ENCODE measurements at places on chromosomes 12 and 14.

- no peak for DNase-seq
Observed at GRCh38 chr12:127284870-127285431, 982.0 kb upstream of the TMEM132C start.

DNA sequence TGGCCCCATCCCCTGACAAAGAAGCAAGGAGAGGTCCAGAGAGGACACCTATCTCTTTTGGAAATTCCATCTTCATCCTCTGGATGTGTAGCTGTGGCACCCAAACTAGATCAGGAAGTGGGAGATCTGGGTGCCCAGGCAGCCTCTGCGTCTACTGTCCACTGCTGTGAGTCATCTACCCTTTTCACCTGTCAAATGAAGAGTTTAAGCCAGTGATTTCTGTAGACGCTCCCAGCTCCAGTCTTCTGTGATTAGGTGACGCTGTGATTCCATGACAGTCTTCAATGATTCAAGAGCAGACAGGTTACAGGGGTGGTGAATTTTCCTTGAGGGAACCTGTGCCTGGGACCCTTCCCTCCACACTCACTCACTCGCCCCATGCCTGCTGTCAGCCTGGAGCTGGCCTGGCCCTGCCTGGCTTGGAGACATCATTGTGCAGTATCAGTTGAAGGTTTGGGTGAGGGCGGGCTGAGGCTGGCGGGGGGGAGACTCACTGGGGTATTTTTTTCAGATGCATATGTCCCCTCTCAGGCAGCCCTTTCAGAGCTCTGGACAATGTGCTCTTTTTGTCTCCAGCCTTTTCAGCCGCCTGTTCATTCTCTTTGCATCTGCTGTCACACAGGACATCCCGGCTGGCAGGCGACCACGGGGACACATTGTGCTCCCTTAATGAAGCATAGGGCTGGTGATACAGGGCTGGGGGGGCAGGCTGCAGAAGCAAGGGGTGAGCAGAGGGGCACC is 56.8 kb upstream of the PARP11 start:
- no peak for DNase-seq

GRCh38 chr14:80427101-80427500 is 215.8 kb upstream of the DIO2 start:
- DNase-seq: no peak

DNA sequence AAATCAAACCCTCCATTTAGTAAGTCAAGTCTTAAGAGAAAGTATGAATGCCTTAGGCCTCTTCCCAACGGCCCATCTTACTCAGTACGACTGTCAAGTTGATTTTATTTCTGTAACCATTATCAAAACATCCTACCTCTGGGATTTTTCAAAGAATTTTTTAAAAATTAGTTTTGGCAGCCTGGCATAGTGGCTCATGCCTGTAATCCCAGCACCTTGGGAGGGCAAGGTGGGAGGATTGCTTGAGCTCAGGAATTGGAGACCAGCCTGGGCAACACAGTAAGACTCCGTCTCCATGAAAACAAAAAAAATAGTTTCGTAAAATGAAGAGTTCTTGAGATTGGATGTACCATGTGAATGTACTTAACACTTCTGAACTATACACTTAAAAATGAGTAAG is 4.1 kb downstream of the FGD6 start:
- no peak for DNase-seq

- DNase-seq: no peak
Observed at GRCh38 chr12:51871126-51871525, 16.8 kb upstream of the ANKRD33 start.

GRCh38 chr12:50734409-50735263 is 29.3 kb upstream of the ATF1 start:
- DNase-seq: no peak

DNA sequence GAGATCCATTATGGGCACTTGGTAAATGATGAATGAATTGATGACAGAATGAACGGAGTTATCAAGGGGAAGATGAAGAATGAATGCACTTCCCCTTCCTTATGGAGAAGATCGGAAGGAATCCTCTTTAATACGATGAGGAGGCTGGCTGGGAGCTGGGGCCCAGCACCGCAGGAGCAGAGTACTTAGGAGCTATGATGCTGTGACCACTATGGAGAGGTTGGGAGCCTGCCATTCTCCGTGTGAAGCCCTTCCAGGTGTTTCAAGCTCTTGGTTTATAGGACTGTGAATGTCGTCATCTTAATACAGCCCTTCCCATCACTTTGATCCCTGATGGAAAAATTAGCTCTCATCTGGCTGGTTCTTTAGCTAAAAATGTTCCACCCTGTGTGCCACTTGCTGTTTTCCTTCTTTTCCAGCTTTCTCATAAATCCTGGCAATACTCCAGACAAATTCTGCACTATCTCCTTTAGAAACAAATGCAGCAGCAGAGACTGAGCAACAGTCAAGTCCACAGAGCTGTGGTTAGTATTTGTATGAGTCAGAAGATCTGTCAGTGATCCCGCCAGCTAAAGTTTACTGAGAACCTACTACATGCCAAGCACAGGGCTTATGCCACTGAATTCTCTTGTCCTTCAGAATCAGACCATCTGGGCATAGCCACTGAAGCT is 263.1 kb upstream of the CRY1 start:
- DNase-seq: no peak

- DNase-seq: no peak
Observed at GRCh38 chr14:54680651-54681050, 113.7 kb downstream of the SAMD4A start.

GRCh38 chr12:18363321-18363720 is 102.0 kb downstream of the PIK3C2G start:
- no peak for DNase-seq

DNA sequence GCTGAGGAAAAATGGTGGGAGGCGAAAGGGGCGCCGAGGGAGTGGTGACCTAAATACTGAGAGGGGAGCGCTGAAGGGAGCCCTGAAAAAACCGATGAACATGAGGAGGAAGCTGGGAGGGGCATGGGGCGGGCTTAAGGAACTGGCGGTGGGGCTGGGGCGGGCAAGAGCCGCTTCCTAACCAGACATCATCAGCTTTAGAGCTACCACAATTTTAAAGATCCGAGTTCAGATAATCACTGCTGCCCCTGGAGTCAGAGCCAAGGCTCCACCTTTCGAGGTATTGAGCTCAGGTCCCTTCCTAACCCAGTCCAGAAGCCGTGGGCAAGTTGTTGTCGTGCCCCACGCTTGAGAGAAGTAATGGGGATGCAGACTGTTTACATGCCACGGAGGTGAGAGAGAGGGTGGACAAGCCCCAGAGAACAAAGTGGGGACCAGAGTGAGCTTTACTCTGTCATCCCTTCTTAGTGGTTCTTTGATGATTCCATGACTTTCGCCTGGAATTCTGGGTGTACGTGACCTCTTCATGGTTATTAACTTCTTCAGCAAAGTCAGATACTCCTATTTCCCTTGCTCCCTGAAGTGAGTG is 393 bp downstream of the ORMDL2 start:
- DNase-seq: no peak

DNA sequence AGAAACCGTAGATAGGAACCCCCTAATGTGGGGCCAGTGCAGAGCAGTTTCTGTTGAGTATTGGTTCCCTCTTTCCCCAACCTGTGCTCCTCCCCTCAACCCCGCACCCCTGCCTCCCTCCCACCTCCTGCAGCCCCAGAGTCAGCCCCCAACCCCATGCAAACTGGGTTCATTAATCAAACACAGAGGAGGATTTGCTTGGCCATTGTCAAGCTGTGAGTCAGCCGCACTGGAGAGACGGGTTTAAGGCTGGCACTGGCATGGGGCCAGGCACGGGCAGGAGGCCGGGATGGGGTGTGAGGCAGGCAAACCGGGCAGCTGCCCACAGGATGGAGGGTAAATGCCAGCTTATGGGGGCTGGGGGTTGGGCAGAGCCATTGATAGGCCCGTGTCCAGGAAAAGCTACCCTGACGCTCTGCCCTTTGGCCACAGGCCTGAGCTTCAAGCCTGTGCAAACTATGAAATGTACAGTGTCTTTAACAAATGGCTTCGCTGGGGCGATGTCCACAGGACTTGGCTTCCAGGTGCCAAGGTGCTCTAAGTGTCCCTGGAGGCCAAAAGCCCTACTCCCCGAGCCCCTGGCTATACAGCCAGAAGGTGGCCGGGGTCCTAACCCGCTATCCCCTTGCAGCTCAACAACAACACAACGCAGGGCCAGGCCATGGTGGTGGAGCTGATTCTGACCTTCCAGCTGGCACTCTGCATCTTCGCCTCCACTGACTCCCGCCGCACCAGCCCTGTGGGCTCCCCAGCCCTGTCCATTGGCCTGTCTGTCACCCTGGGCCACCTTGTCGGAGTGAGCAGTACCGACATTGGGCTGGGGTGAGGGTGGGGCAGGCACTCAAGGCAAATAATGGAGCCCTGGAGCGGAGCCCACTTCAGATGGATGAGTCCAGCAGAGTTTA is 1.4 kb downstream of the AQP5 start:
- no peak for DNase-seq

DNA sequence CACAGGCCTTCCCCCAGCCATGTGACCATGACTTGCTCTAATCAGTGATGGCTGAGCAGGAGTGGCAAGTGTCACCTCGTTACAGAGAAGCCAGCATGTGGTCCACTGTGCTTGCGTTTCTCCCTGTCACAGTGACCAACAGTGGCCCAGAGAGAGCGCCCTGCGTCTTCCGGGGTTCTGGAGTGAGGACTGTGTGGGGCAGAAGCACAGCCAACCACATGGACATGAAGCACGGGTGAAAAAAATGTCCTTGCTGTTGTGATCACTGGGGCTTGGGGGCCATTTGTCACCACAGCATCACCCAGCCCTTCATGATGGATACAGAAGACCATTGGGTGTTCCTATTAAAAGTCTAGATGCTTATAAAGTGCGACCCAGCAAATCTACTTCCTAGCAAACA is 174.6 kb upstream of the C14orf180 start:
- no peak for DNase-seq

DNA sequence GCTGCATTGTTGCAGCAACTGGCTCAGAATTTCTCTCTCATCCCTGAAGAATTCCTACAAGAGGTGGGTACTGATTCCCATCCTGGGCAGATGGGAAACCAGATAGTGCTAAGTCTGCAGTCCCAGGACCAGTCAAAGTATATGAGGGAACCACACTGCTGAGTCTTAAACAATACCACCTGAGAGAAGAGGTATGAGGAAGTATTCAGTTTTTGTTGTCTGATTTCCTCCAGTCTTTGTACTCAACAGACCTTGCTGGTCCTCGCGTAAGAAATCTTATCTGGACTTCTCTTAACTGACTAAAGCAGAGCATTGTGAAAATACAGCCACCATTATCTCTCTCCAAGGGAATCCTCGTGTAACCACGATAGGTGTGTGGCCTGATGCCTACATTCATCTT is 3.6 kb upstream of the EDDM3A start:
- no peak for DNase-seq

DNA sequence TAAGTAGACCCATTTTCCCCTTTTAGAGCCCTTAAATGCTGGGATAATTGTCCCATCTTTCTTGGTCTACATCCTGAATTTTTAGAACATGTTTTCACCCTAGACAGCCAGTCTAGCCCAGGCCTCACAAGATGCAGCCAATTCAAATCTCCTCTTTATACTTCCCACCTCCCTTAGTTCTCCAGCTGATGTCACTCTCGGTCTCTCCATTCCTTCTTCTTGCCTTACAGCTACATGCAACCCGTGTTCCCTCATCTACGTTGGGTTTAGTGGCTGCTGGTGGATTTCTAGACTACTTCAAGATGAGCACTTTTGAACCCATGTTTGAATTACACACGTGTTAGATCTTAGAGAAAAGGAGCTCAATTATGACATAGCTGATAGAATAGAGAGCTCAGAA is 132.0 kb downstream of the PPM1H start:
- DNase-seq: no peak

DNA sequence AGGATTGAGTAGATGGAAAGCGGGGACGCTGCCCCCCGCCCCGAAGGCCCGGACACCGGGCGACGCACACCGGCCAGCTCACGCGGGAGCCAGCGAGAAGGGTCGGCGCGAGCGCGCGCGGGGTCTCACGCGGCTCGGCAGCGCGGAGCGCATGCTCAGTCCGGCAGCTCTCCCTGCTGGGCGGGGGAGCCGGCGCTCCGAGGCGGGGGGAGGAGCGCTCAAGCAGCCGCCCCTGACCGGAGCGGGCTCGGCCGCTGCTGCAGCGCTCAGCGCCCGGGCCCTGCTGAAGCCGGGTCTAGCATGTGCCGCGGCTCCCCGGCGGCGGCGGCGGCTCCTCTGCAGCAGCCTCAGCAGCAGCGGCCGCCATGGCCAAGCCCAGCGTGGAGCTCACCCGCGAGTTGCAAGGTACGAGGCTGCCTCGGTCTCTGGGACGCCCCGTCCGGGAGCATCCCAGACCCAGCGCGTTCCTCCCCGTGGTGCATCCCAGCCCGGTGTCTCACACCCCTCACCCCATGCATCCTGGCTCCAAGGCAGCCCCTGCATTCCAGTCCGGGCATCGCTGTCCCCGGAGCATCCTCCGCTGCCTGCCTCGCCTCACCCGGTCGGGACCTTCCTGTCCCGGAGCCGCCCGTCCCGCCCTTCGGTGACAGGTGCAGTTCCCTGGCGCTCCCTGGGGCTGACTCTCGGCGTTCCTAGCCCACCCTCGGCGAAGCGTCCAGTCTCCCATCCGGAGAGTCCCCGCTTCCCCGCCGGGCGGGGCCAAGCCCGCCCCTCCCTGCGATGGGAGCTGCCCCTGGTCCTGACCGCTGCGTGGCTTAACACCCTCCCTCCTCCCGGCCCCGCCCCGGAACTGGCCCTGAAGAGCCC is at the start of gene CARMIL3:
Gene CARMIL3, plus strand, starts transcription at position 221 of the 867 bp plus-strand sequence. Its CDS starts 145 bp downstream, at position 366.
- peak; percentile 69 for DNase-seq

DNA sequence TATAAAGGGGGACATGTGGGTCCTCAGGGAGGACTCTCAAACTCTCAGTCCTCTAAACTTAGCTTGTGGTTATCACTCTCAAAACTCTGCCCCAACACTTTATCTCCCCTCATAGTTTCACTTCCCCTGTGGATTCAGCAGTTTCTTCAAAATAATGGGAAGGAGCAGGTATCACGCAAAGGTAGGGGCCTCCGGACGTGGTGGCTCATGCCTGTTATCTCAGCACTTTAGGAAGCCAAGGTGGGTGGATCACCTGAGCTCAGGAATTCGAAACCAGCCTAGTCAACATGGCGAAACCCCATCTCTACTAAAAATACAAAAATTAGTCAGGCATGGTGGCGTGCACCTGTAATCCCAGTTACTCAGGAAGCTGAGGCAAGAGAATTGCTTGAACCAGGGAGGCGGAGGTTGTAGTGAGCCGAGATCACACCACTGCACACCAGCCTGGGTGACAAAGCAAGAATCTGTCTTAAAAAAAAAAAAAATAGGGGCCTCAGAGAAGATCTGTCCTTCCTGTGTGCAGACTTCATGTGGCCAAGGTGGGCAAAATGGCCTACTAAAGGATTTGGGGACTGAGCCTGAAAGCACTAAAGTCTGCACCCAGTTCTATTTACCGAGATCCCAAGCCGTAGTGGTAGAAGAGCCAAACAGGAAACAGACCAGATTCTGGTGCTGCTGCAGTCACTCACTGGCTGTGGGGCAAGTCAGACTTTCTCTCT is 6.4 kb downstream of the ITGB7 start:
- no peak for DNase-seq
